ENCODE measurements at places on chromosomes 7 and 10.

DNA sequence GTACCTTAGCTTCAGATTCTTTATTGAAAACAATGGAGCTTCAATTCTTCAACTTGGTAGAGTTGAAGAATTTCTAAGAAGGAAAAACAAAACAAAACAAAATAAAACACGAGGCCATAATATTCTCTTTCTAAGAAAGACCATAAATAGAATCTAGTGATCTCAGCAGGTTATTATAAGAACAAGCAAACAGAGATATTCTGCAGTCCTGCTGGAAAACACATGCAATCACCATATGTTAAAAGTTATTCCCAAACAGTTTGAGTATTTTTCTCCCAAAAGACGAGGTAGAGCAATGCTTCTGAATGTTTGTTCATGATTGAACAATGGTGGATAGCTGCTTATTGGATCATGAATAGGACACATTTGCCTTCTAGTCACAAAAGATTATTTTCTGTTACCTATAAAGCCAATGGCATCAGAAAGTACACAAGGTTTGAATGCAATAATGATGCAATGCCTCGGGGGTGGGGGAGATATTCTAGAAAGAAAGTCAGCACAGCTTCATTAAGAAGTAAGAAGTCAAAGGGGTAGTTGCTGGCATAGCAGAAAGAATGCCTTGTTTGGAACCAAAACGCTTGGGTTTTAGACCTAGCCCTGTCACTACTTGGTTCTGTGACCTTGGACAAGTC is 59.3 kb downstream of the CREB3L2 start:
- no peak for DNase-seq

- no peak for DNase-seq
Observed at GRCh38 chr10:102814453-102814871, 22.8 kb downstream of the CYP17A1 start.

DNA sequence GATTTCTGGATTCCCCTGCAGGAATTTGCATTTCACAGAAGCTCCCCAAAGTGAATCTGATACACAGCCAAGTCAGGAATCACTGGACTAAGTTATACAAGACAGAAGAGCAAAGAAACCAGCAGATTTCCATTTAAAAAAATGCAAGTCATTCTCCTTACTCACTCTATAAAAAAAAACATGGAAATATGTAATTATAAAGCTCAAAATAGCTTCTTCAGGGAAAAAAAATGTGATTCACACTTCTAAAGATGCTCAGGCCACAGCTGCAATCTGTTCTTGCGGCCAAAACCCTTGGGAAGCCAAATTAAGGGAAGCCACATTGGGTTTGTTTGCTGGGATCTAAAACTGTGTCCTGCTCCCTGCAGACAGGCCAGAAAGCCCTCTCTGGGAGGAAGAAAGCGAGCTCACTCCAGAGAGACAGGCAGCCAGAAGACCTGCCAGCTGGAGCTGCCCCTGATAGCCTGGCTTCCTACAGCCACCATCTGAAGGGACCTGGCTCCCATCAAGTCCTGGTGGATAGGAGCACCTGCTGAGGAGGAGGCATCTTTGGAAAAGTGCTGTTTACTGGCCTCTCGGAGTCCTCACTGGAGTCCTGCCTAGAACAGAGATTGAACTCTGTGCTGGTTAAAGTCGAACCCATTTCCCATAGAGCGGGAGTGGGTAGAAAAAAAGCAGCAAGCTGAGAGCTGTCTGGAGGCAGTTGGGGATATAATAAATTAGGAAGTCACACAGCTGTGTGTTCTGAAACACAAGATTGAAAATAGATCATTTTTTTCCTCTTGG is 359.2 kb upstream of the AOAH start:
- no peak for DNase-seq

DNA sequence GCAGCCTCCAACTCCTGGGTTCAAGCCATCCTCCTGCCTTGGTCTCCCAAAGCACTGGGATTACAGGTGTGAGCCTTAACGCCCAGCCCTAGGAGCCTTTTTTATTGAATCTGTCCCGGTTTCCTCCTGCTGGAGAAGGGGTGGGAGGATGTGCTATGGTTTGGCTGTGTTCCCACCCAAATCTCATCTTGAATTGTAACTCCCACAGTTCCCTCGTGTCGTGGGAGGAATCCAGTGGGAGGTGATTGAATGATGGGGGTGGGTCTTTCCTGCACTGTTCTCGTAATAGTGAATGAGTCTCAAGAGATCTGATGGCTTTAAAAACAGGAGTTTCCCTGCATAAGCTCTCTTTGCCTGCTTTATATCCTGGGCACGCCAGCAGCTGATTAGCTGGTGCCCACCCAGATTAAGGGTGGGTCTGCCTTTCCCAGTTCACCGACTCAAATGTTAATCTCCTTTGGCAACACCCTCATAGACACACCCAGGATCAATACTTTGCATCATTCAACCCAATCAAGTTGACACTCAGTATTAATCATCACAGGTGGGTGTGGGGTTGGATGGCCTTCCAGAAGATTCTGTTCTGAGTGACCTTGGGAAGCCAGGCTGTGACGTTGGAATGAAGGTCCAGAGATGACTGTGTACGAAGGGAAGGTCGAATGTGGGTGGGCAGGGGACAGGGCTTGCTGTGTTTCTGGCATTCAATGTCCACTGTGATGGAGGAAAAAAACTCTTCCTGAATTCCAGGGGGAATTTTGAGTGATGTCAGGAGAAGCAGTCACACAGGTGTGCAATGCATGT is 33.8 kb upstream of the CUX1 start:
- DNase-seq, result no peak

DNA sequence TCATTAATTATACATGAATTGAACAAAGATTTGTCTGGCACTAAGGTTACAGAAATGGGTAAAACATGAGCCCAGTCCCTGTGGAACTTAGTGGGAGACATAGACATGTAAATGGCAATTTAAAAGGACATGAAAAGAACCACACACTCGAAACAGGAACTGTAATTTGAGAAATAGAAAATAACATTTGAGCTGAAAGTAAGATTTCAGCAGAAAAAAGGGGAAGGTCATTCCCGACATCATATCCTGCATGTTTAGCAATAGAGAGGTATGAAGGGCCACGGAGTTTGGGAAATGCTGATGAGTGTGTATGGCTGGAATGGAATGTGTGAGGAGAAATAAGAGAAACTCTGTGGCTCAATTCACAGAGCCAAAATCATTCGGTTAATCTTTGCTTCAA is 175.4 kb upstream of the AHR start:
- DNase-seq, result no peak

DNA sequence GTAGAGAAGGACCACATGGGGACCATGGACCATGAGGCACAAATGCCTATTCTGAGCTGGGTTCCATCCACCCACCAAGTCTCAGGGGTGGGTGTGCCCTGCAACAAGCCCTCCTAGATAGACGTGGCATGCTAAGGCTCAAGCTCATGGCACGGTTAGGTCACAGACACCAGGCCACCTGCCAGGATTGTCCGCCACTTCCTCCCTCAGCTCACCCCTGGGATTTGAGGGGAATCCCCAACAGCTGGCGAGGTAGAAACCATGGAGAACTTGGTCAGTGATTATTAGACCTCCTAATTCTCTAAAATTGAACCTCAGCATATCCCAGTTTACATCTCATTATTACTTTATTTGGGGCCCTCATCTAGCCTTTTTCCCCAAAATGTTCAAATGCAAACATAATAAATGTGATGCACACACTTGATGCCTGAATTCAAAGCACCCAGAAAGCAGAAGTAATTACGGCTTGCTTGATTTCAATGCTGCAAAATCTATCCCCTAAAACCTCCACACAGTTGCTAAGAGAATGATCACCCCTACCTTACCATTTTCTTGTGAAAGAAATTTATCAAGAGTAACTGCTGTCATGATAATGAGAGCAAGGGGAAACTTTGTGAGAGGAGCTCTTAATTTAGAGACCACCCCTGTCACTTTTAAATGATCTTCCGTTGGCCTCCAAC is 366.6 kb upstream of the PFKP start:
- DNase-seq, result no peak

DNA sequence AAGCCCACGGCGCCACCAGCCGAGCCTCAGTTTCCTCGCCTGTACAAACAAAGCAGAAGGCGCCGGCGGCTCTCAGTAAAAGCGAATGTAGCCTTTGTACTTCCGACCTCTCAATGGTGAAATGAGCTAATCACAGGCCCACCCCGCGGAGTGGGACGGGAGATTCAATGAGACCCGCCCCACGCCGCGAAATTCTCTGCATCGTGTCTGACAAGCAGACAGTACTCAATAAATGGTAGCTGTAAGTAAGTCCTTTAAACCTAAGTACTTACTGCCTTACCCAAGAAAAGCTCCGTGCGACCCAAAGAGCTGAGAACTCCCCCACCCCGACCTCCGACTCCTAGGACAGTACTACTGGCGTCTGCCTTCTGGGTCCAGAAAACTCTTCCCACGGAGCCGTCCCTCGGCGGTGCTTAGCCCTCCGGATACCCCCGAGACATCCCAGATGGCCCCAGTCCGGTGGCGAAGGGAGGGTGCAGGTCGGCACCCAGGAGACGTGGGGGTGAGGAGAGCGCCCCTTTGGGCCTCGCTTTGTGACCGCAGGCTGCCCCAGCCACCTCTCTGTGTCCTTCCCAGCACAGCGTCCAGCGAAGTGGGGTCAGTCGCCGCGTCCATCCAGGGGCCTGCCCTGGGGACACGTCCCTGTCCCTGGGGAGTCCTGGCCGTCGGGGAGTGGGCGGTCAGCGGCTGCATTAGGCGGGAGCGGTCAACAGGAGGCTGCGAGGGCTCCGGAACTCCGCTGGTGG is 972 bp upstream of the CXCL12 start:
- no peak for DNase-seq

DNA sequence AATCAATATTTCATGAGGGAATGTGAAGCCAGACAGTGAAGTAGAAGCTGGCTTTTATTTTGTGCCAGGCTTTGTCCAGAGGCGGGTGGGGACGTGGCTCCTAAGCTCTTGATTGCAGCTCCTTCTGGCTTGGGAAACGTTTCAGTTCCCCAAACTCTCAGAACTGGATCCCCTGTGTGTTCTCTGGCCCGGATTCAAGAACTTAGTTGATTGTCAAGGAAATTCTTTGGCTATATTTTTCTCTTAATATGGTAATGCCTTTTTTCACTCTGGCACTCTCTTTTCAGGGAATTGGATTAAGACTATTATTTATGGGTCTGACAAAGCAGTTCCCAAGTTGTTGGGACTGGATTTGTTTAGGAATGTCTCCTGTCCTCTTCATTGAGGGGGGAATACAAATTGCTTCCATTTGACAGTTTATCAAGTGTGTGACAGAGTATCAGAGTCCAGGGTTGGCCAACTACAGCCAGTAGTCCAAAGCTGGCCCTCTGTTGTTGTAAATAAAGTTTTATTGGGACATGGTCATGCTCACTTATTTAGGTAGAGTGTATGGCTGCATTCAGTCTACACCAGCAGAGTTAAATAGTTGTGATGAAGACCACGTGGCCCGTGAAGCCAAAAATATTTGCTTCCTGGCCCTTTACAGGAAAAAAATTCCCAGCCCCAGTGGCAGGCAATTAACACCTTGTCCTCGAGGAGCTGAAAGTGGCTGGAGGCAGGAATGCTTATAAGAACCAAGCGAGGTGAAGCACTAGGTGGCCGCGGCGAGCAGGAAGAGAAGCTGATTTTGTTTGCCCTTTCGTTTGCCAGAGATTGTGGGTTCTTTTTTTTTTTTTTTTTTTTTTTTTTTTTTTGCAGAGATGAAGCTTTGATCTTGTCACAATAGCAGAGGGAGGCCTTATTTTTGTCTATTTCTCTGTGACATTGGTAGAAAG is 34.3 kb downstream of the HTRA1 start:
- DNase-seq, result no peak

- no peak for DNase-seq
Observed at GRCh38 chr7:123749537-123749857, 694 bp upstream of the WASL start.

- no peak for DNase-seq
Observed at GRCh38 chr7:70764701-70765208, 367.2 kb upstream of the GALNT17 start.

DNA sequence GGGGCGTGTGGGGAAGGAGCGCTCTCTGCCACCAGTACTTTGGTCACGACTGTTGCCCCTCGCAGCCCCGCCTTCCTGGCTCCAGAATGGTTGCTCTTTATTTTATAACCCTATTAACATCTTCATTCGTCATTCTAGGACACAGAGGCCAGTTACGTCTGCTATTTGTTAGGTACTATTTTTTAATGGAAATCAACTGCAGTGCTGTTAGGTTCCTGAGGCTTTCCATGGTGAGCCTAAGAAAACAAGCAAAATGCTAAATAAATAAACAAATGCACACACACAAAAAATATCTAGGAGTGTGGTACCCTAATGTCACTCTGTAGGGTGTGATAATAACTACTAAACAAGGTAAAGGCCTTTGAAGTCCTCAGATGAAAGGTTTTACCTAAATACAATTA is 71.1 kb downstream of the SLC37A3 start:
- DNase-seq, result no peak

DNA sequence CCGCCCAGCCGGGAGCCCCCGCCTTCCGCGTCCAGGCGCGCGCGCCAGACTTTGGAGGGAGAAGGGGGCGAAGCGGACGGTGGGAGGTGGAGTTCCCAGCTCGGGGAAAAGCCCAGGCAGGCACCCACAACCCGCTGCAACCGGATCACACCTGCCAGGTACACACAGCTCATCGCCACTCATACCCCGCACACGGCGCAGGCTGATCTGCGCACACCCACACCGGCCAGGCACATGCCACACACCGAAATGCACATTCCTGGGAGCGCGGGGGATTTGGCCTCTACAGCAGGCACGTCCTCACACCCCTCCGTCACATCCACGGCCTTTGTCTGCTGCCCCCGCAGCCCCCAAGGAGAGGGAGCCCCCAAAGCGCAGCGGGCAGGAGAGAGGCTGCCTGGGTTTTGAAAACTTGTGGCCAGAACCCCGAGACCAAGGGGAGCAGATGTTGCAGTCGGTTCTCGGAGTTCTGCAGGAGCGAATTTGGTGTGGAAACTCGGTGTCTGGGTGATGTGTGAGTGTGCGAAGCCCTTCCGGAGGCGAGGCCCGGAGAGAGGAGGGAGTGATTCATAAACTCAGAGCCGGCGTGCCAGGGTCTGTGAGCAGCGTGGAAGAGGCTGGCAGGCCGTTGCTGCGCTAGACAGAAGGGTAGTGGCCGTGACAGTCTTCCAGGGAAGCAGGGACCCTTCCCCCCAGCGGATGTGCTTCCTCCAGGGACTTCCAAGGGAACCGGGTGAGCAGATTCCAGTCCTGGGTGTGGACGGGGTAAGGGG is 734 bp downstream of the CHST3 start:
- DNase-seq, result no peak

DNA sequence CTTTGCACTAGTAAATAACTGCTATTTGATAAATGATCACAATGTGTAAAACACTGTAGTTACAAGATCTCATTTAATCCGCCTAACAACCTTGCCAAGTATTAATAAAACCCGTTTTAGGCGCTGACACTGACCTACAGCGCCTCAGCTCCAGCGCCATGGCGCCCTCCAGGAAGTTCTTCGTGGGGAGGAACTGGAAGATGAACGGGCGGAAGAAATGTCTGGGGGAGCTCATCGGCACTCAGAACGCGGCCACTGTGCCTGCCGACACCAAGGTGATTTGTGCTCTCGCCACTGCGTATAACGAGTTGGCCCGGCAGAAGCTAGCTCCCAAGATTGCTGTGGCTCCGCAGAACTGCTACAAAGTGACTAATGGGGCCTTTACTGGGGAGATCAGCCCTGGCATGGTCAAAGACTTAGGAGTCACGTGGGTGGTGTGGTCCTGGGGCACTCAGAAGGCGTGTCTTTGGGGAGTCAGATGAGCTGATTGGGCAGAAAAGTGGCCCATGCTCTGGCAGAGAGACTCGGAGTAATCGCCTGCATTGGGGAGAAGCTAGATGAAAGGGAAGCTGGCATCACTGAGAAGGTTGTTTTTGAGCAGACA is 1.1 kb upstream of the TNPO3 start:
- no peak for DNase-seq

- DNase-seq, result no peak
Observed at GRCh38 chr7:54960517-54960916, 58.3 kb upstream of the EGFR start.
